T-helper 22 cell (primary cell): ENCODE measurements at places on chromosomes 3 and 15.

DNA sequence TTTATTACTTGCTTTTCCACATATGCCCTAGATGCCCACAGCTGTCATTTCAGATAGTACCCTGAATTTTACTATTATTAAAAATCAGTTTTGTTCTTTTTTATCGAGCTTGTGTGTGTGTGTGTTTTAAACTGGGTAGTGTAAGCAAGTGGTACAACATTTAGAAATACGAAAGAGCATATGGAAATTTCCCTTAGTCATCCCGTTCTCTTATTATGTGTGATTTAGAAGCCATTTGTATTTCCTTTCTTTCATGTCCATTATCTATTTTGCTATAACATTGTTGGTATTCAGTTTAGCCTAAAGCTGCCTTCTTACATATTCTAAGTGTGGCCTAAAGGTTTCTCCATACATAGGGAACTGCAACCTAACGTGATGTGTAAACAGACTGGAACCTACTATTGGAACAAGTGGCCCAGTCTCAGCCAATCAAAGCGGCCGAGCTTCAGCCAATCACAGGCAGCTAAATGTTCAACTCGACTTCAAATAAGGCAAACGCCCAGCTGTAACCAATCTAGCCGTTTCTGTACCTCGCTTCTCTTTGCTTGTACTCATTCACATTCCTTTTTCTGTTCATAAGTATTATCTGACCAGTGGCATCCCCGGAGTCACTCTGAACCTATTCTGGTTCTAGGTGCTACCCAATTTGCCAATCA, 14.7 kb upstream of the SYN2 start:
- no peak for DNase-seq

DNA sequence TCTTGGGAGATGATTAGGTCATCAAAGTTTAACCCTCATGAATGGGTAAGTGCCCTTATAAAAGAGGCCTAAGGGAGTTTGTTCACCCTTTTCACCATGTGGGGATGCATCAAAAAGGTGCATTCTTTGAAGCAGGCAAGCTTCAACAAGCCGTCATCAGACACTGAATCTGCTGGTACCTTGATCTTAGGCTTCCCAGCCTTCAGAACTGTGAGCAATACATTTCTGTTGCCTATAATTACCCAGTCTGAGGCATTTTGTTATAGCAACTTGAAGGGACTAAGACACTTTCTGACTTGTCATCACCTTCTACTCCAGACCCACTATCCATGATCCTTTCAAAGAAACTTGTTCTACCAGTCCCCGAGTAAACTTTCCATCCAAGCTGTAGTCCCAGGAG, 44.6 kb upstream of the LRRC58 start:
- DNase-seq = no peak

- no peak for DNase-seq
These were observed 22.8 kb downstream of the TRNT1 start for GRCh38 chr3:3149560-3149959.

DNA sequence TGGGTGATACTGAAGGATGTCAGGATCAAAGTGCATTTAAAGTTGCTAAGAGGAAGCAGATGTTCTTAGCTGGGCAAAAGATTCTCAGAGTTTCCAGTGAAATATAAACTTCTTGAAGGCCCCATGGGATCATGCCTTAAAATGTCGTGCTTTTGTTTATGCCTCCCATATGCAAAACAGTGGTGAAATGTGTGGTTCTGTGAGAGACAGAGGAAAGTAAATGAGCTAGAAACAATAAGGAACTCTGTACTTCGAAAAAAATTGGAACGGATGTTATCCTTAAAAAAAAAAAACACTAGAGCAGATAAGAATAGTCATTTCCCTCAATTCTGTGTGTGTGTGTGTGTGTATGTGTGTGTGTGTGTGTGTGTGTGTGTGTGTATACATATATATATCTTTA, 497.0 kb upstream of the TBL1XR1 start:
- no peak for DNase-seq

DNA sequence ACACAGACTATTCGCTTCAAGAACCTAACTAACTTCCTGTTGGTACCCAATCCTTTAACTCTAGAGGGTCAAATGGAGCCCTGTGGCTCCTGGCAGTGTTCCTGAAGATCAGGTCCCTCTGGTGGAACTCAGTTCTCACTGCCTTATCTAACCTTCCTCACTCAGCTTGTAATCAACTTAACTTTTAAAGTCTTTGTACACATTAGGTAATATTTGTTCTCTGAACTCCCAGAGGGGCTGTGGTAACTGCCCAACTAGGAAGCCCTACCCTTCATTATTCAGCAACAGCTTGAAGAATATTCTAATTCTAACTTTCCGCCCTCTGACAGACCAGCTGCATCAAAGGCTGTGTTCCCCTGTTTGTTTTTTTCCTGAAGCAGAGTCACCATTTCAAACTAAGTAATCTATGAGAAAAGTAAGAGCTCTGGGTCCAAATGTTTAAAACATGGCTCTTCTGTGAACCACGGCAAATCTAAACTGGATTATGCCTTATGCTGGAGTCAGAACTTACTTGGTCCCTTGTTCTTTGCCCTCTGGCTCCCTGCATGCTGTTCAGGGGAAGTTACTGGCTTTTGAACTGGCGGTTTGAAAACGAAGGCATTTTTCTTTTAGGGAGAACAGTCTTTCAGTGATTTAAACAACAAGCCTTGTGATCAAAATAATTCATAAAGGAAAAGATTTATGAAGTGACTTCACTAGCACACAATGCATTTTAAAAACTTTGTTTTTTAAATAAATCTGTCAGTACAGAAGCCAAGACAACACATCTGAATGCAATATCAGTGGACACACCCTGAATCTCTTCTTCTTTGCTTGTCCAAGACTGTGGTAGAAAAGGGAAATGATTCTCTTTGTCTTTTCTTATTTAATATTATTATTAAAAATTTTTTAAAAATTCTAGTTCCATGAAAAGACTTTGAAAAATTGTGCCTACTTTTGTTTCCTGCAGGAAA, 365.6 kb downstream of the TIGIT start:
- no peak for DNase-seq

- no peak for DNase-seq
These were observed 88.6 kb downstream of the GTPBP8 start for GRCh38 chr3:113079218-113079961.

- DNase-seq = no peak
These were observed 43.4 kb downstream of the MCTP2 start for GRCh38 chr15:94274745-94275144.

GRCh38 chr3:72347819-72348319, 500.4 kb downstream of the SHQ1 start:
- DNase-seq = peak; percentile 35

- no peak for DNase-seq
These were observed 334.8 kb downstream of the NAALADL2 start for GRCh38 chr3:175193815-175194518.

GRCh38 chr3:188084752-188085583, 69.0 kb upstream of the LPP start:
- no peak for DNase-seq

- no peak for DNase-seq
These were observed 474.7 kb downstream of the IL5RA start for GRCh38 chr3:2635511-2635910.

DNA sequence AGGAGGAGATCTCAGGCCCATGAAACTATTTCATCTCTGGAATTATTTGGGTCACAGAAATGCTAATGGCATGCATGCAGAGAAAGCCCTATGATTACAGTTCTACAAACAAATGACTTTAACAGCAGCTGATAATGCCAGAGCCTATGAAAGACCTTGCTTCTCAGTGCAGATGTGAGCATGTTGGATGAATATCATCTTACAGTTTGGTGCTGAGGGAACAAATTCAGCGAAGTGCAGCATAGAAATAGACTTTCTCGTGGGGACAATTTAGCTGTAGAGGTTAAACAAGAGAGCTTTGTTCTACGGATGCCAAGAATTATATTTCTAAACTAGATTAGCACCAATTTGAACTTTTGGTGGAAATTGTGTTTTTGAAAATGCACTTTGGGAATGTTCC, 27.7 kb downstream of the PTX3 start:
- DNase-seq = no peak

DNA sequence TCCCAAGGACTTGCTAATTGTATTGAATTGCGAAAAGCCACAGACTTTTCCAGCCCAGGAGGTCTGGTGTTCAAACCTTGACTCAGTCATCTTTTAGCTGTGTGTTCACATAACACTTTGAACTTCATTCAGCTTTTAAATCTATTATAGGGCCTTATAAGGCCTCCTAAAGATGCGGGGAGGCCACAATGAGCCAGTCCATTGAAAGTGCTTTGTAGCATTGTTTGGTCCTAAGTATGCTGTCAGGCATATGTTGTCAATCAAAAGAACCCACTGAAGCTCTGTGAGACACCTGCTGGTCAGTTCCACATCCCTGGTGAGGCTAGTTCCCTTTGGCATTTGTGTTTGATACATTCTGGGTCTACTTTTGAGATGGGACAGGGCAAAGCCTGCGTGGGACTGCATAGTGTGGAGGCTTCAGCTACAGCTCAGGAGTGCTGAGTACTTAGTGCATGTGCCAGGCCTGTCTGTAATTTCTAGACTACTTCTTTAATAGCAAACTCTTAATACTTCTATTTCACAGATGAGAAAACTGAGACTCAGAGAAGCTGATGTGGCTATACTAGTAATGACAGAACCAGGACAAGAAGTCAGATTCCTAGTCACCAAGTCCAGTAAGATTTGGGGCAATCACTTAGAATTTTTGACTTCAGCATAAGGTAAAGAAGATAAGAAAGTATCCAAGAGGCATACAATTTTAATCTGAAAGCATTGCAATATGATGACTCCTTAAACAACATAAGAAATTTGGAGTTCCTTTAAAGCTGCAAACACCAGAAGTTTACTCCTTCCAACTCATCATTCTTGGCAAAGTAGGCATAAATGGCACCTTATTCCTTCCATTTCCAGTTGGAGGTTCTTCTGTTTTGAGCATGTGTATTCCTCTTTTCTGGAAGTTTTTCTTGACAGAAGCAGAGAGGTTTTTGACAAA, 213.0 kb downstream of the PDCD6IP start:
- DNase-seq = no peak

DNA sequence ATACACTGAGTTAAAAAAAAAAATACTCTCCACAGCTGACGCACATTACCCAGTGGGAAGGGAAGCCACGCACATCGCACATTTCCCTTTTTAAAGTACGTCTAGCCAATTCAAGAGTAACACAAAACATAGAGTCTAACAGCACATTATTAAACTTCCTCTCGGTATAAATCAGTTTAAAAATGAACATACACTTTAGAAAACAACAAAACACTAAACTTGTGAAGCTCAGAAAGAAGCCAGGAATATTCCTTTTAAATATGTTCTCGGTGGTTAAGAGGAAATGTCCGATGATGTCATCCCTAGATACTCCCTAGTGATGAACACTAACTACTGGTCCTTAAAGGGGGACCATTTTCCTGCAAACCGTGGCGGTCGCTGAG, 721 bp downstream of the MYEF2 start:
- DNase-seq = no peak

DNA sequence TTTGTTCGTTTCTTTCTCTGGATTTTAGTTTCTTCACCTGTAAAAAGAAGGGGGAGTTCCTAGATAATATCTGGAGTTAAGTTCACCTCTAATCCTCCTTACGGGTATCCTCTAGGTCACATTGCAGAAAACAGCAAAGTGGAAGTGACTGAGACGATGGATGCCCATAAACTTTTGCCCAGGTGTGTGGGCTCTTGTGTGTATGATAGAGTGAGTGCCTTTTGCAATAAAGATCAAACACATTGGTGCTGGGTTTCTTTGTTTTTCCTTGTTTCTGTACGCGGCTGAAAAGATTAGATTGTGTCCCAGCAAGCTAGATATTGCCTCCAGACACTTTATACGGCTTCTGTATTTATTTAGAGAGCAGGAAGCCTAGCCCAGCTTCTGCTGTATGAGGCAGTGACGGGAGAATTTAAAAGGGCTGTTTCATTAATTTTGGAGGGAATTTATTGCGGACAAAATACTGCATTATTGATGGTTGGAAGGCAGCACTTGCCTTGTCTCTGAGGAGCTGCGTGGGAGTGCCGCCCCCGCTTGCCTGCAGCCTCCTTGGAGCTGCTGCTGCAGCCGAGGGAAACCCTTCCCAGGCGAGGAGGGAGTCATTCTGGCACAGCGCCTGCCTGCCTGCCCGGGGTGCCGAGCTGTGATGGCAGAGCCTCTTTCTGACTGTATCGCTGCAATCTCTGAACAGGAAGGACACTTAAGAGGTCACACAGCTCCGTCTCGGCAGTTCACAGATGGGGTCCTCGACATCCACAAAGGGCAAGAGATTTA, 38.5 kb downstream of the PYDC2 start:
- DNase-seq = no peak

- DNase-seq = no peak
These were observed 61.4 kb upstream of the ARHGEF26 start for GRCh38 chr3:154059833-154060232.

GRCh38 chr15:88621789-88622604, 857 bp downstream of the AEN start:
- DNase-seq = peak; percentile 46
